ENCODE measurements at places on chromosomes 11 and 22. TPM values are rescaled to one million over a fixed set of nuclear protein-coding genes. Genes with fewer than 3 reads are reported as not detected.

Gene OR52I2
- not detected for total RNA-seq

GRCh38 chr11:852762-853161, 10.1 kb downstream of the TSPAN4 start:
- no peak overlapping the region for H3K4me3 ChIP-seq
- no peak for DNase-seq
- H3K4me1 ChIP-seq = peaks cover 10% of the 10 kb centered on the region
- H3K27me3 ChIP-seq = peaks cover 5% of the 10 kb centered on the region
- no peak overlapping the region for H3K27ac ChIP-seq
- H3K36me3 ChIP-seq = no peaks in the 10 kb centered on the region

Gene OR51B4
- total RNA-seq = not detected

DNA sequence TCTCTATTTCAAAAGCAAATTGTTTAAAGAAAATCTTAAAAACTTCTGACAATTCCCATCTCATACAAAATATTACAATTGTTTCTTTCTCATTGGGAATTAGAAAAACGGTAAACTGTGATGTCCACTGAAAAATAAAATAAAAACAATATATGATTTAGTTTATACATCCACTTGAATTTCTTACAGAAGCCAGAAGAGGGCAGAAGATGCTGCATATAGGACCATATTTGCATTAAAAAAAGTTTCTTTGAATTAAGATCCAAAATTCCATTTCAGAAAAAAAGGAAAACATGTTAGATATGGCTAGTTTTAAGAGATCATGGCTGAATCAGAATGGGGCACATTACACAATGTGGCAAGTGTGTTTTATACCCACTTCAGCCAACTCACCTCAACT, 39.3 kb upstream of the LRRC4C start:
- H3K4me1 ChIP-seq = no peaks in the 10 kb centered on the region
- no peak overlapping the region for H3K4me3 ChIP-seq
- no peaks in the 10 kb centered on the region for H3K36me3 ChIP-seq
- H3K27me3 ChIP-seq = no peaks in the 10 kb centered on the region

Gene KCNE3
- not detected for total RNA-seq

- peak overlapping the region; percentile 73 for H3K4me3 ChIP-seq
- peaks cover 37% of the 10 kb centered on the region for H3K4me1 ChIP-seq
- H3K36me3 ChIP-seq = no peaks in the 10 kb centered on the region
- no peak for DNase-seq
These were observed 2.0 kb upstream of the LAYN start for GRCh38 chr11:111538407-111539114.

Gene H19
- total RNA-seq = not detected
